ENCODE measurements at places on chromosomes 16 and 17.

- peaks cover 5% of the 10 kb centered on the region for H3K4me1 ChIP-seq
- DNase-seq: no peak
- peaks cover 31% of the 10 kb centered on the region for H3K36me3 ChIP-seq
- H3K27me3 ChIP-seq: no peaks in the 10 kb centered on the region
Observed at GRCh38 chr17:57396511-57396921, 140.2 kb downstream of the MSI2 start.

DNA sequence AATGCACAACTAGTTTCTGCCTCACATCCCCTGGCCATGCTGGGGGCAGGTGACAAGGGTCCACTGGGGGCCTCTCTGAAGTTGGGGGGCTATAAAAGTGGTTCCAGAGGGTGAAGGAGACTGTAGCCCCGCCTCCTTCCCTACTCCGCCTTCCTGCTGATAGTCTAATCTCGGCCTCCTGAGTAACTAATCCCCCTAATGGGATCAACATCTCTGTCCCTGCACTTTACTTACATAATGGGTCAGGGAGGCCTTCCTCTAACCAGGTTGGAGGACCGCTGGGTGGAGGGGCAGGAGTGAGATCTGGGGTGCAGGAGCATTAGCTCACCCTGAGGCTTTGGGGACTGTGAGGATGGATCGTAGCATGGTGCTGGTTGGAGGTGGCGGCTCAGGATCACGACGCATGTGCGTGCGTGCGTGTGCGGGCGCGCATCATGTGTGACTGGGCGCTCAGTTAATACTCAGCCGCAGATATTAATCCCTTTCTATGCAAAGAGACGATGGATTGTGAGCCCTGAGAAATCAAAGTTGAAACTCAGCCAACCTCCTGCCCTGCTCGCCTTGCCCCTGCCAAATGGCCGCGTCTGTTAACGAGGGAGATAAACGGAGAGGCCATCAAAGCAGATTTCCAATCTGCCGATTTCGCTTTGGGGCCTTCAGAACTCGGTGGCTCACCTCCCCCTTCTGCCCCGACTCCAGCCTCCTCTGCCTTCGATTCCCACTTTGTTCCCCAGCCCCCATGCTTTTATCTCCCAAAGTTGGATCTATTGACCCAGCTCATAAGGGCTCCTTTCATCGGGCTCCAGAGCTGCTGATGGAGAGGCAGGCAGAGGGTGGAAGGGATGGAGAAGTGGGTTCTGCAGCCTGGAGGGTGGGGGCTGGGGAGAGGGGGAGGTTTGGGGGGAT is 107.3 kb downstream of the SDK2 start:
- H3K27me3 ChIP-seq: no peaks in the 10 kb centered on the region
- DNase-seq: no peak
- H3K36me3 ChIP-seq: no peaks in the 10 kb centered on the region
- no peak overlapping the region for H3K4me3 ChIP-seq

GRCh38 chr16:57115168-57115513 is 22.8 kb downstream of the CPNE2 start:
- H3K4me1 ChIP-seq: no peaks in the 10 kb centered on the region
- H3K4me3 ChIP-seq: no peak overlapping the region
- H3K27me3 ChIP-seq: no peaks in the 10 kb centered on the region
- no peak overlapping the region for H3K27ac ChIP-seq
- no peak for DNase-seq
- no peaks in the 10 kb centered on the region for H3K36me3 ChIP-seq

DNA sequence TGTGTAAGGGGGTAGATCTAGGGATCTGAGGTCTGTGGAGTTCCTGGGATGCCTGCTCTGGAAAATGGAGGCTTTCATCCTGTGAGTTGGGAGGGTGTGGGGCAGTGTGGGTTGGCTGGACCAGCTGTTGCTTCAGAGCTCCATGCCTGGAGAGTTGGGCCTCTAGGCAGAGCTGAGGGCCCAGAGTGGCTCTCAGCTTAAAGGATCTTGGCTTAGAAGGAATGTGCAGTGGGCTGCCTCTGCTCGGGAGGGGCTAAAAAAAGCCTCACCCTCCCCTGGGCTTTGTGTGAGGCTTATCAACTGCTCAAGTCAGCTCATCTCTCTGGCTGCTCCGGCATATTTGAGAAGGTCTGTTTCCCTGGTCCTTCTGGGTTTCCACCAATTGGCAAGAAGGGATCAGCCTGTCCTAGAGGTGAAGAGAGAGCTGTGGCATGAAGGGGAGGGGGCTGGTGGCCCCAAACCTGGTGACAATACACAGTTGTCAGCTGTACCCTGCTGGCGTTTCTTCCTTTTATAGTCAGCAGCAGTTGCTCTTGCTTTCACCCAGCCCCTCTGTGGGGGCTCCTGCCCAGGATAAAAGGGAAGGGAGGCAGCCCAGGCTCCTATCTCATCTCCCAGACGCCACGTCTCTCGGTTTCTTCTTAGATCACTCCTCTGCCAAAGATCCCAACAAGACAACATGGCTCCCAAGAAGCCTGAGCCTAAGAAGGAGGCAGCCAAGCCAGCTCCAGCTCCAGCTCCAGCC is at the start of gene MYL4:
TSS of gene MYL4 (plus strand) at position 605 of the 745 bp plus-strand sequence. CDS start at position 680, 75 bp downstream.
- H3K36me3 ChIP-seq: no peaks in the 10 kb centered on the region
- H3K4me3 ChIP-seq: no peak within 1 kb of the TSS
- no peak for DNase-seq
- peaks cover 14% of the 10 kb centered on the region for H3K27me3 ChIP-seq
- no peak within 1 kb of the TSS for H3K27ac ChIP-seq

- H3K27me3 ChIP-seq: peaks cover 12% of the 10 kb centered on the region
- H3K4me1 ChIP-seq: no peaks in the 10 kb centered on the region
- DNase-seq: no peak
- no peak overlapping the region for H3K4me3 ChIP-seq
- no peaks in the 10 kb centered on the region for H3K36me3 ChIP-seq
Observed at GRCh38 chr17:55822028-55822427, 71.2 kb downstream of the PCTP start.

DNA sequence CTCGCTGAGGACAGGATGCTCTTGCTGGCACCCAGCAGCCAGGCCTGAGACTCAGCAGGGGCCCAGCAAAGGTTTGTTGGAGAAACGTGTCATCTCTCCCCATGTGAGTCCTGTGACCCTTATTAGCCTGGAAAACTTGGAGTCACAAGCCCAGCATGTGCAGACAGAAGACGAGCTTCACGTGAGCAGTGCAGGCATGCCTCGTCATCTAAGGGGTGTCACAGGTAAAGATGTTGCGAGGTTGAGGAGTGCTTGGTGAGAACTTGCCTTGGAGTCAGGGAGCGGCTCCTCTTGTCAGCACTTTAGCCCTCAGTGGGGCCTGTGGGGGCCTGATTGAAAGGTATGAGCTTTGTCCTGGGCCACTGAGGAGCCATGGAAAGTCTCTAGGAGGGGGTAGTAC is 2.1 kb upstream of the CTRL start:
- no peak for DNase-seq
- H3K27me3 ChIP-seq: no peaks in the 10 kb centered on the region
- H3K36me3 ChIP-seq: peaks cover 47% of the 10 kb centered on the region
- H3K4me3 ChIP-seq: peak overlapping the region; percentile 7
- peak overlapping the region; percentile 25 for H3K27ac ChIP-seq

- peaks cover 35% of the 10 kb centered on the region for H3K4me1 ChIP-seq
- H3K4me3 ChIP-seq: no peak overlapping the region
- peak; percentile 64 for DNase-seq
Observed at GRCh38 chr17:42706732-42707131, 24.4 kb downstream of the CNTNAP1 start.

DNA sequence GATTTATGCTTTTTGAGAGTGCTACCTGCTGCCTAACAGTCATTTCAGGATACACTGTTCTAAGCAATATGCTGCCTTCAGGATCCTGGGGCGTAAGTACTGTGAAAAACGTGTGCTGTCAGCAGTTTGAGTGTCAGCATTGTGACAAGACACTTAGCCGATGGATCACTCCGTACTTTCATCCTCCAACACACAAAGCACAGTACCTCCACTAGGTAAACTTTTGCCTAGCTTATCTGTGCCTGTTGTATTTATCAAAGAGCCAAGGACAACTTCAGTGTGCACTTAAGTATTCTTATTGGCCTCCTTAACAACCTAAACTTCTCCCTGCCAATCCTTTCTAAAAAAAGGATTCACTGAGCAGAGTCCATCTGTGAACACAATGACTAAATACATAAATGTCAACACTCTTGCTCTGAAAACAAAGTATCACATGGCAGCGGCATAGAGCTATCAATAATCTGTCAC is 33.8 kb upstream of the PHLPP2 start:
- DNase-seq: no peak
- H3K4me3 ChIP-seq: no peak overlapping the region
- H3K4me1 ChIP-seq: no peaks in the 10 kb centered on the region
- H3K36me3 ChIP-seq: peaks cover 45% of the 10 kb centered on the region
- no peak overlapping the region for H3K27ac ChIP-seq

DNA sequence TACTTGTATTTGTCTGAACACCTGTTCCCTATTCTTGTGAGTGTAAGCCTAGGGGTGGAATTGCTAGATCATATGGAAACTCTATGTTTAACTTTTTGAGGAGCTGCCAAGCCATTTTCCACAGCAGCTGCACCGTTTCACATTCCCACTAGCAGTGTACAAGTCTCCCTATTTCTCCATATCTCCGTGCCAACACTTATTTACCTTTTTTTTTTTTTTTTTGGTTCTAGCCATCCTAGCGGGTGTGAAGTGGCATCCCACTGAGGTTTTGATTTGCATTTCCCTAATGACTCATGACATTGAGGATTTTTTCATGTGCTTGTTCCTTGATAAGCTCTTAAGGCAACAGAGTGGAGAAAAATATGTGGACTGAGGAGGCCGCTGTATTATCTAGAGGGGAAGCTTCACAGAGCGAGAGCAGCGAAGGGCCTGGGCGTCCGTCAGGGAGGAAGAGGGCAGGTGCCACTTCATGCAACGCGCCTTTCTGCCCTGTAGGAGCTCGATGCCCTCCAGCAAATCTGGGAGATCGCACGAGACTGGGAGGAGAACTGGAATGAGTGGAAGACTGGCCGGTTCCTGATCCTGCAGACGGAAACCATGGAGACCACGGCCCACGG is 50.0 kb downstream of the DNAH2 start:
- no peak for DNase-seq
- no peaks in the 10 kb centered on the region for H3K36me3 ChIP-seq
- no peak overlapping the region for H3K4me3 ChIP-seq
- no peaks in the 10 kb centered on the region for H3K4me1 ChIP-seq
- H3K27ac ChIP-seq: no peak overlapping the region

All from activated CD4-positive, alpha-beta T cell treated with anti-CD3 and anti-CD28 coated beads, Interleukin-2, amount 10 ng/mL, durations not matched to agents 7 days and 5 days (primary cell).